ENCODE measurements at places on chromosomes 13 and 19.

DNA sequence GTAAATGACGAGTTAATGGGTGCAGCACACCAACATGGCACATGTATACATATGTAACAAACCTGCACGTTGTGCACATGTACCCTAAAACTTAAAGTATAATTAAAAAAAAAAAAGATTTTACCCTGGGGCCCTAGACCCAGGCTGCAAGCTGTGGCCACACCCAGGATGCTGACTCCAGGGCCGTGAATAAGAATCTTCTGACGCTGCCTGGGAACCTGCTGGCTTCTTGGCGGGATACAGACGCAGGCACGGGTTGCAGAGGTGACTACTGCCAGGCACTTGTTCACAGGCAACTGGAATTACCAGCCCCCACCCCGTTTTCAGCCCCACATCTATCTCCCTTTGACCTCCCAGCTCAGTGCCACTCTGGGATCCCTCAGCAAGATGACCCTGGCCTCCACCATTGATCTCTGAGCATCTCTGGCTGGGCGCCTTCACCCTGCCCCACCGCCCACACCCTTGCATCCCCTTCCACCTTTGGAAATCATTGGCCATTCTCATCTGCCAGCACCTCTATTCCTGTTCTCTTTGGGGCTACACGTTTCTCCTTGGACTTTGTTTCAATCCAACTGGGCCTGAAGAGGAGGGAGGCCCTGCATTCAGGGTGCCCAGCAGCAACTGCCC is 21.1 kb upstream of the CFAP97D2 start:
- DNase-seq = no peak

GRCh38 chr13:105338006-105338405 is 1197.5 kb downstream of the EFNB2 start:
- DNase-seq = no peak

DNA sequence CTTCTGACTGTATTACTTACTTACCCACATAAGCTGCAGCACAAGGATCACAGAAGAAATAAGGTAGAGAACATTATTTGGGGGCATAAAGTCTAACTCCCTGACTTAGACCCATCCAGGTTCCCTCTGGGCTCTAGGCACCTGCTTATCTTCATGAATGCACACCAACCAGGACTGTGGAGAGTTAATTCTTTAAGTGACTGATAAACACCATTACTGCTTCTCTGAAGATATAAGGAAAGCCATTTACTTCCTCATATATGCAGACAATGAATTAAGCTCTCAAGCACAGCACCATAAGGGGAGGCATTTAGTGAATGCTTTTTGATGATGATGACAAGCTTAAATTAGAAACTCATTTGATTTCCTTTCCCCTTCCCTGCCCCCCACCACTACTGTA is 22.5 kb downstream of the OBI1 start:
- DNase-seq = no peak

DNA sequence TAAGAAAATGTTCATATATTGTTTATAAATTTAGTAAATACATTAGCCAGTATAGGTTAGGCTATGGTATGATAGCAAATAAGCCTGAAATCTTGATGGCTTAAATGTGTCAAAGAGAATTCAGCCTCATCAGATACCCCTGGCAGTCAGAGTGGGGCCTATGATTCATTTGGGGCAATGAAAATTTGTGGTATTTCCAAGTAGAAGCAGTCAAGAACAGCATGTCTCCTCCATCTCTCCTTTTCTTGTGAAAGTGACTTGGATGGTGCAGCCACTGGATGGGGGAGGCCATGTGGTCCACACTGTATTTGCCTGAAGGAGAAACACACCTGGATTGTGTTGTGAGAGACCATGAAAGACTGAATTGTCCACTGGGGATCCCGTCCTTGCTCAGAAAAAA is 82.7 kb downstream of the DLEU7 start:
- no peak for DNase-seq

DNA sequence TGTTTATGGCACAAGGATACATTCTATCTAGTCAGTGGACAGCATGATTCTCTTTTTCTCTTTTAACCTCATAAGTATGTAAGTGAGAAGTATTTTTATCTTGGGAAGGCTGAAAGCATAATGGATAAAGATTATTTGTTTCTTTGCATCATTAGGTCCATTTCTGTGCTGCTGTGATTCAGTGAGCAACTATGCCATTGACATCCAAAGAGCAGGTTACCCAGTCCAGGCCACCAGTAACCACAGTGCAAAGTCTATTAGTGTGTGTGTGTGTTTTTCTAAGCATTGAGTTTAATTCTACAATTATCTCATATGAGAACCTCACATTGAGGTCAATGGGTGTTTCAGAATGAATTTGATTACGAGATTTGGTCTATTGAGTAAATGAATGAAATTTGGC is 158.8 kb upstream of the DACH1 start:
- no peak for DNase-seq

GRCh38 chr13:111004444-111004843 is 89.6 kb upstream of the ANKRD10 start:
- no peak for DNase-seq

DNA sequence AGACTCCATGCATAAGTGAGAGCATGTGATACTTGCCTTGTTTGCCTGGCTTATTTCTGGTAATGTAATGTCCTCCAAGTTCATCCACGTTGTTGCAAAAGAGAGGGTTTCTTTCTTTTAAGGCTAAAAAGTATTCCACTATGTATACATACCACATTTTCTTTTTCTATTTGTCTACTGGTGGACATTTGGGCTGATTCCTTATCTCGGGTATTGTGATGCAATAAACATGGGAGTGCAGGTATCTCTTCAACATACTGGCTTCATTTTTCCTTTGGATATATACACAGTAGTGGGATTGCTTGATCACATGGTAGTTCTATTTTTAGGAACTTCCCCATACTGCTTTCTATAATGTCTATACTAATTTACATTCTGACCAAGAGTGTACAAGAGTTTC is 49.6 kb upstream of the EBPL start:
- DNase-seq = no peak

DNA sequence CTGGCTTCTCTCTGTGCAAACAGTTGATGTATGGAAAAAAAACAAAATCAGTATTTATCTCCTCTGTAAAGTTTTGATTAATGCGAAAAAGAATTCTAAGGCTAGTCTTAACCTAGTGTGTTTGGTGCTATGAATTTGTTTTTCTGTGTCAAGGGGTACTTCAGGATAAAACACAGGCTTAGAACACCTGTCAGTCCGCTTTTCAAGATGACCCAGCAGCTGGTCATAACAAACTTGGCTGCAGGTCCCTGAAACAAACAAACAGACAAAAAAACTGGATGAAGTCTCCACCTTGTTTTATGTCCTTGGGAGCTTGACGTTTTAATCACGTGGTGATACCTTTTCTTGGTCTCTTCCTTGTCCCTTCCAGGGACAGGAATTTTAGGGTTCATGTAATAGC is 689.3 kb downstream of the UQCRFS1 start:
- DNase-seq = peak; percentile 44

- peak; percentile 56 for DNase-seq
Measured at GRCh38 chr19:16216744-16217670, 19.3 kb downstream of the AP1M1 start.

GRCh38 chr19:2724148-2724557 is 3.0 kb upstream of the DIRAS1 start:
- DNase-seq = no peak

DNA sequence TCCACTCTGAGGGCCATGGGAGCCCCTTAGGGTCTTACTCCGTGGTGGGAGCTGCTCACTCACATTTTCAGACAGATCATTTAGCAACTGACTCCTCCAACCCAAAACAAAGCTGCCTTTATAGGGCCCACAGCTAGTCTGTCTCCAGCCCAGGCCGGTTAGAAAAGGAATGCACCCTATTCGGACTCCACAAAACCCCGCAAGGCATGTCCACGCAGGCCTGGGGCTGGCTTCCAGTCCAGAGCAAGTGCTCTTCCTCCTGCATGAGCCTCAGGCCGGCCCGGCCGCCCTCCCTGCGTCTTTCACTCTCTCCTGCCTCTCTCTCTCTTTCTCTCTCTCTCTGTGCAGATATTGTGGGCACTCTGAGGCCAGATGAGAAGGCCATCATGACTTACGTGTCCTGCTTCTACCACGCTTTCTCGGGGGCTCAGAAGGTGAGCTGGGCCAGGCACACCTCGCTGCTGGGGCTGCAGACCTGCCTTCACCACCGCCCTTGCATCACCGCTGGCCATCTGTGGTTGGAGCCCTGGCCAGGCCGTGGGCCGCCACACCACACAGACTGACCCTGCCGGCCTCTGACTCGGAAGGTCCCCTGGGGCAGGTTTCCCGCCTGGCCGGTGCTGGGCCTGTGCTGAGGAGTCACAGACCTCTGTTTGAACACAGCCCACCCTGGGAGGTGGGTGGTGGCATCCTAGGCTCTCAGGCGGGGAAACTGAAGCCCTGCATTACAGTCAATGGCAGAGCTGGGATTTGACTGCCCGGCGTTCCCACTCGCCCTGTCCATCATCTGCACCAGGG is 33.1 kb downstream of the CAPN12 start:
- no peak for DNase-seq

DNA sequence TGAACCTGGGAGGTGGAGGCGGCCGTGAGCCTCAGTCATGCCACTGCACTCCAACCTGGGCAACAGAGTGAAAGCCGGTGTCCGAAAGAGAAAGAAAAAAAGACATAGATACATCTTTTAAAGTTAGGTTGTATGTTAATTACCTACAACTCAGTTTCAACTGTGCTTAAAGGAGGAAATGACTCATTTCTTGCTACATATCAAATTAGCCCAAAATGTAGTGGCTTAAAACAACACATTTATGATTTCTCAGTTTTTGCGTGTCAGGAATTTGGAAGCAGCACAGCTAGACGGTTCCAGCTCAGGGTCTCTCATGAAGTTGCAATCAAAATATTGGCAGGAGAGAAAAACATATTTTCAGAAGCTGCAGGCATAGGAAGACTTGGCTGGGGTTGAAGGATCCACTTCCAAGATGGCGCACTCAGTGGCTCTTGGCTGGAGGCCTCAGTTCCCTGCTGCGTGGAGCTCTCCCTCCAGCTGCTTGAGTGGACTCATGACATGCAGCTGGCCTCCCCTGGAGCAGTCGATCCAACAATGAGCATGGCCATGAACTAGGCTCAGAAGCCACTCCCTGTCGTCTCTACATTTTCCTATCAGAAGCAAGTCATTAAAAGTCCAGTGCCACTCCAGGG is 7.1 kb downstream of the LDLR start:
- DNase-seq = no peak

- peak; percentile 8 for DNase-seq
Measured at GRCh38 chr13:24683838-24684599, 3.8 kb downstream of the ATP12A start.

GRCh38 chr19:49626226-49626625 is 13.7 kb downstream of the RRAS start:
- no peak for DNase-seq

DNA sequence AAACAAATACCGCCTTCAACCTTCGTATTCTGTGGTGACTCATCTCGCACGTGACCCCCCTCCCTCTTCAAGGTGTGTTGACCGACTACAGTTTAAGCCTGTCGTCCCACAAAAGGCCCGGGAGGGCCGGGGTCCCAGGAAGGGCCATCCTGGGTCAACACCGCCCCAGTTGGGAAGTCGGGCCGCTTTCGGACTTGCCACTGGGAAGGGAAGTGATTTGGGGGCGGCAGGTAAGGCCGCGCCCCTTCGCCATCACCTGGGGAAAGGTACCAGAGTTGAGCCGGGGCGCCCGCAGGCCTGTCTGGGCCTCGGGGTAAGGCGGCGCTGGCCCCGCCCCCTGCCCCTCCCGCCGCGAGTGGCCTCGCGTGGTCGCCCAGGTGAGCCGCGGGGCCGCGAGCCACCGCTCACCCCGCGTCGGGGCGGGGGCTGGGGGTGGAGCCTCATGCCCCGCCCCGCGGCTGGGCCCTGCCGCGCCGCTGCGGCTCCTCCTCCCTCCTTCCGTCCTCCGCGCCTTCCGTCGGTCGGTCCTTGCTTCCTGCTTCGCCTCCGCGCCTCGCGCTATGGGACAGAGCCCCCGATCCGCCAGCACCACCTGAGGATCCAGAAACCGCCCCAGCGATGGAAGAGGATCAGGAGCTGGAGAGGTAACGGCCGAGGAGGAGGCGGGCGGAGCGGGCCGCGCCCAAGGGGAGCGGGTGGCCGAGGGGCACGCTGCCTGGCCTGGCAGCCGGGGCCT is at the start of gene POLR1D:
TSS of gene POLR1D (plus strand) at position 527 of the 736 bp plus-strand sequence. CDS start at position 619, 92 bp downstream.
- DNase-seq = peak; percentile 54
